Bronchial epithelial cell (primary cell): ENCODE measurements at places on chromosomes 2 and 18.

DNA sequence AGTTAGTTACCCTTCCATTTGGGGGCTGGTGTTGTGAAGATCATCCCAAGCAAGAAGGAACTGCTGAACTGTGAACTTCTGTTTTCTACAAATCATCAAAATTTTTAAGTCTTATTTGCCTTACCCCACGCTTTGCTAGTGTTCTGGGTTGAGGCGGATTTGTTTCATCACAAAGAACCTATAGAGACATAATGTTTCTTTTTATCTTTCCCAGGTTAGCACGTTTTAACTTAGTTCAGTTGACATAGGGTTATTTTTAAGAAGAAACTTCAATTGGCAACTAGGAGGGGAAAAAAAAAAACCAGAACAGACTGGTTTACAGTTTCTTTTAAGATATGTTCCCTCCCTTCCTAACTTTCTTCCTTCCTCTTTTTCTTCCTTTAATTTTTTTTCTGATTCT lies 31.1 kb upstream of the CERS6 start:
- DNase-seq: no peak

- no peak for DNase-seq
Measured at GRCh38 chr2:108926561-108927380, 62.2 kb downstream of the EDAR start.

DNA sequence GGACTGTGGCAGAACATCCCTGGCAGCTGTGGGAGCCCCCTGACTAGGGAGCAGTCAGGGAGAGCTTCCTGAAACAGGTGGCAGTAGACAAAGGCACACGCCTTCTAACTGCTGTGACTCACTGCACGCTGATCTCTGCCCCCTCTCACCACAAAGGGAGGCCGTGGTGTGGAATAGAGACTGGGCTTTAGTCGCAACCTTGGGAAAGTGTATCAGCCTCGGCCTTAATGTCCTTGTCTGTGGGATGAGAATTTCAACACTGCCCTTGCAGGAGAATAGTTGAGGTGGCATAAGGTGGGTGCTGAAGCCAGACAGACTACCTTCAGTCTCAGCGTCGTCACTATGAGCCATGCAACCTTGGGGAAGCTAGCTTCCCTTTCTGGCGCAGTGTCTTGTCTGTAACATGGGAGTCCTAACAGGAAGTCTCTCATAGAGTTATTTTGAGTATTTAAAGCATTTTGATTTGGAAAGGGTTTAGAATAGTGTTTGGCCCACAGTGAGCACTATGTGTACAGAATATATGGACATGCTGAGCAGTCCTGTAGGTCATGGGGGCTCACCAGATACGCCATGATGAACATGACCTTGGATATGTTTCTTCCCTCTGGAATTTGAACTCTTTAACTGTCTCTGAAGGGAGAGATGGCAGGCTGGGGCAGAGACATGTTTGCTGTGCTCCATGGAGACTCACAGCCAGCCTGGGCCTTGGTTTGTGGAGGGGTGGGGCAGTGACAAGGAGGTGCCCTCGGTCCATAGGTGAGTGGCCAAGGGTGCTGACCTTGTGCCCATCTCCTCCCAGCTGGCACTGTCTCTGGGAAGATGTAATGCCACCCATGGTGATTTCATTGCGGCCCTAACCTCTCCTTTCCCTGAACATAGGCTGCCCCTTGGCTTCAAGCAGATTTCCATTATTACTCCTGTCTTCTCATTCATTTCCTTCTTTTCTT lies 29.5 kb upstream of the SMAD7 start:
- no peak for DNase-seq

- no peak for DNase-seq
Measured at GRCh38 chr2:181268174-181268867, 188.9 kb upstream of the ITGA4 start.

- peak; percentile 68 for DNase-seq
Measured at GRCh38 chr18:32552421-32553030, 81.8 kb upstream of the GAREM1 start.

- DNase-seq: peak; percentile 33
Measured at GRCh38 chr2:64327510-64328414, 126.2 kb upstream of the LGALSL start.

DNA sequence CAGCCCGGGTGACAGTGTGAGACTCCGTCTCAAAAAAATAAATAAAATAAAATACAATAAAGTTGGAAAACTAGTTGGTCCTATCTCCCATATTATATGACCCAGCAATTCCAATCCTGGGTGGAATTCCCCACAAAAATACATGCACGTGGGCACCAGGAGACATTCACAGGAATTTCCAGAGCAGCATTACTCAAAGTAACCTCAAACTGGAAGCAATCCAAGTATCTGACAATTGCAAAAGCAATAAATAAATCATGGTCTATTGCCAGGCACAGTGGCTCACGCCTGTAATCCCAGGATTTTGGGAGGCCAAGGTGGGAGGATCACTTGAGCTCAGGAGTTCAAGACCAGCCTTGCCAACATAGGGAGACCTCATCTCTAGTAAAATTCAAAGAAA lies 101.2 kb upstream of the MAP4K4 start:
- DNase-seq: peak; percentile 50

DNA sequence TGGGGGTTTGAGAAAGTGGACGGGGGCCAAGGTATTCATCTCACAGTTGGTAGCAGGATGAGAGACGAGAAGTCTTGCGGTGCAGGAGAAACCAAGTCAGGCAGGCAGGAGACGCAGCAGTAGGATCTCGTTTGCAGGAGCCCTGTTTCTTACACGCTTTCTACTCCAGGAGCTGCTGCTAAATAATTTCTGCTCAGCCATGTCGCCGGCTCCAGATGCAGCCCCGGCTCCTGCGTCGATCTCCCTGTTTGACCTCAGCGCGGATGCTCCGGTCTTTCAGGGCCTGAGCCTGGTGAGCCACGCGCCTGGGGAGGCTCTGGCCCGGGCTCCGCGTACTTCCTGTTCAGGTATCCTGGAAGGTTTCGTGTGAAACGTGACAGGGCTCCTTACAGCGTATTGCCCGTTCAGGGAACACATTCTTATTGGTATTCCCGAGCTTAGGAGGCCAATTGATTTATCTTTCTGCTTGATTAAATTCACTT lies 494 bp downstream of the ANKZF1 start:
- DNase-seq: peak; percentile 55

DNA sequence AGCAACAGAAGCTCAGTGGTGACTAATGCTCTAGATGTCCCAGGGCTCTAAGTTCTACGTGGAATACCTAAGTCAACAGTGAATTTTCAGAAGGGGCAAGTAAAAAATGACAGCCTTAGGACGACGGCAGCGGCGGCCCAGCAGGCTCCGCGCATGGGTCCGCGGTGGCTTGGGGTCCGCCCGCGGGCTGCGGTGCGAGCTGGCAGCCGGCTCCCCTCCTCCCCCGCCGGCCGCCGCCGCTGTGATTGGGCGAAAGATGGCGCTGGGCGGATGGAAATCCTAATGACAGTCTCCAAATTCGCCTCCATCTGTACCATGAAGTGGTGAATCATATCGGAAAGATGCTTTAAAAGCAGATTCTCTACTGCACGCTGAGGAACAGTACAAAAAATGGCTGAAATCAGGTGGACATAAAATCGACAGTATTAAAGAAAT lies 74.7 kb downstream of the HNRNPLL start:
- DNase-seq: peak; percentile 43

GRCh38 chr2:45808294-45808800 lies 156.9 kb downstream of the PRKCE start:
- no peak for DNase-seq

GRCh38 chr2:159926695-159927094 lies 128.7 kb upstream of the CD302 start:
- DNase-seq: no peak

GRCh38 chr2:230658877-230659652 lies 53.6 kb upstream of the CAB39 start:
- no peak for DNase-seq

DNA sequence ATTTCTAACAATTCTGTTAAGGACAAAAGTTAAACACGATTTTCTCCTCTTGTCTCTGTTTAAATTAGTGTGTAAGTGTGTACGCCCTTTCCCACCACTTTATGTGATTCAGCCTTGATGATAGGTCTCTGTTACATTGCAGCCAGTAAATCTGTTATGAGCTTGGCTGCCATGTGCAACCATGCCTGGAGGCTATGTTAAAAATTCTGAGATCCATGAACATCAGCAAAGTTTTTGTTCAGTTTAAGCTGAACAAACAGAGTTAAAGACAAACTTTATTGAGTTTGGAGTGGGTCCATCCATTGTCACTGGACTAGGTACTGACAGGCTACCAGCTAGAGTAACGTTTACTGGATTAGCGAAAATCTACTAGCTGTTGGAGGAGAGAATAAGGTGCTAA lies 110.4 kb downstream of the NCKAP5 start:
- DNase-seq: peak; percentile 49

GRCh38 chr2:238240757-238241711 lies 1.2 kb upstream of the HES6 start:
- DNase-seq: no peak

DNA sequence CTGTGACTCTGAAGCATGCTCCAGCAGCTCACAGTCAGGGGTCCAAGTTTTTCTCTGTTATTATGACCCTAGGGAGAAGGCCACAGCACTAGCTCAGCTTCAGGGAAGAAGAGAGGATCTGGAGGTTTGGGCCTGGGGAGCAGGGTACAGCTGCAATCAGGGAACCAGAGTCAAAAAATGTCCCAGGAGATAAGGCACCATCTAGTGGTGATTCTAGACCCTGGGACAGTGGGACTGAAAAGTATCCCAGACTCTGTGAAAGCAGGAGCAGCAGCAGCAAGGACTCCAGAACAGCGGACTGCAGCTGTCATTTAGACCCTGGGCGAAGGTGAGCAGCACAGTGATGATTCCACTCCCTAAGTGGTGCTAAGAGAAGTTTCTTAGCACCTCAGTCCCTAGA lies 278.4 kb upstream of the DDX18 start:
- no peak for DNase-seq

- no peak for DNase-seq
Measured at GRCh38 chr2:24762518-24762917, 30.7 kb downstream of the PTRHD1 start.

DNA sequence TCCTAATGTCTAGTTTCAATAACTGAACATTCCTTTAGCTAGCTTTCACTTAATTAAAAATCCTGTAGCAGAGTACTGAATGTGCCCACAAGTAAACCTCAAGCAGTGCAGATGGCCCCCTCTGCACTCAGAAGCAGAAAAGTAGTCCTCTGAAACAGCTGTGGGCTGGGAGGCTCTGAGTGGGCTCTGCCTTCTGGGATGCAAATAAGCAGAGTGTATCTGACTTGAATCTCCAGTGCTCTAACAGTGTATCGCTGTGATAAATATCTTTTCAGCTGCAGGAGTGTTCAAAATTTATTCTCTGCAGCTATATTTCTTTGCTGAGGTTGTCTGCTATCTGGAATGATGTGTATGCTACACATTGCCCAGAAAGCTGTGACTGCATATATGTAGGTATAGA lies 44.8 kb upstream of the SYT4 start:
- DNase-seq: no peak

- no peak for DNase-seq
Measured at GRCh38 chr2:237966250-237966564, 607 bp upstream of the UBE2F start.

DNA sequence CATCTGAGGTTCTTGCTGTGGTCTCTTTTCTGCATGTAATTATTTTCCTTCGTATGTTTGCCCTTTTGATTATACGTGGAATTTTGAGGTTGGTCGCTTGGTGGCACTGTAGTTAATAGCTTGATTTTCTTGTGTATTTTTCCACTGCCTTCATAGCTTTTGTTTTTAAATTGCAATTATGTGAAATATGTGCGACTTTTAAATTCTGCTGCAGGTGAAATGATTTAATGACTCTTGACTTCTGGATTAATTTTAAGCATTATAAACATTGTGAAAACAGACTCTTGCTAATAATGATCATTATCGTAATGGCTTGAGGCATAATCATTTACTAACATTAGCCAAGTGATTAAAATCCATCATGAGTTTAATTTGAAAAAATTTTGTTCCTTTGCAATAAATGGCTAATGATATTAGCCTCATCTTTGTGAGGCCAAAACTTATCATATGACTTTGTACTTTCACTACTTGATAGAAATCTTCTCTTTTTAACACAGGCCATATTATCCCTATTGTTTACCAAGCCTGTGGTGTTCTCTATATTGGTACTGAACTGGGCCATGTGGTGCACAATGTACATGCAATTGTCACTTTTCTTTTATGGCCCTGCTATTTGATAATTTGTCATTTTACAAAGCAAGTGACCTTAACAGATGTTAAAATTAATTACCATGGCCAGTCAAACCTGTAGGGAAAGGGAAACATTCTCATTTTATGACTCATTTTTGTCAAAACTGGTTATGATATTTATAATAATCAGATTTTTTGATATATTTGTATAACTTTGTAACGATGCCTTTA lies 62.8 kb upstream of the NEUROD1 start:
- DNase-seq: peak; percentile 61

GRCh38 chr2:202377207-202377761 lies 1.2 kb downstream of the BMPR2 start:
- DNase-seq: no peak

- no peak for DNase-seq
Measured at GRCh38 chr2:162749994-162750393, 88.6 kb downstream of the KCNH7 start.

- DNase-seq: no peak
Measured at GRCh38 chr2:213868526-213868925, 542.3 kb upstream of the VWC2L start.

DNA sequence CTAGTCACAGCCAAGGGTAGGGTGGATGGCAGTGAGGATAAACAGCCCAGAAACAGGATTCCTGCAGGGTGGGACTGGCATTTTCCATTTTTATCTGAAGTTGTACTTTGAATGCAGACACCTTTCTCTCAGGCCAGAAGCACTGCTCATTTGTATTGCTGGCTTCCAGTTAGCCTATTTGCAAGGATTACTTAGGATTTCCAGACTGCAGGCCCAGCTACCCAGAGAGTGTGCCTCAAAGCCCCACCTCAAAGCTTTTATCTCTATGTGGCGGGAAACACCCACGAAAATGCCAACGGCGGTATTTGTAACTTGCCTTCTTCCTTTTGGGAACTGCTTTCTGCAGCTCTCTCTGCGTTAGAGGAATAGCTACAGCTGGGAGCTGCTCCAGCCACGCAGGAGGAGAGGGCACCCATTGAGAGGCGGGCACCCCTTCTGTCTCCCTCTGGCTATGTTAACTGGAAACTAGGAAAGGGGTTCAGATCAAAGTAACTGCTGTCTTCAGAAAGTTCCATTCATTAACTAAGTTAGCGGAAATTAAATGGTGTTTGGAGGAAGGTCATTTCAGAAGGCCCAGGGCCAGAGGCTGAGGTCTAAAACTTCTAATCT lies 144.9 kb downstream of the TGIF1 start:
- peak; percentile 64 for DNase-seq

DNA sequence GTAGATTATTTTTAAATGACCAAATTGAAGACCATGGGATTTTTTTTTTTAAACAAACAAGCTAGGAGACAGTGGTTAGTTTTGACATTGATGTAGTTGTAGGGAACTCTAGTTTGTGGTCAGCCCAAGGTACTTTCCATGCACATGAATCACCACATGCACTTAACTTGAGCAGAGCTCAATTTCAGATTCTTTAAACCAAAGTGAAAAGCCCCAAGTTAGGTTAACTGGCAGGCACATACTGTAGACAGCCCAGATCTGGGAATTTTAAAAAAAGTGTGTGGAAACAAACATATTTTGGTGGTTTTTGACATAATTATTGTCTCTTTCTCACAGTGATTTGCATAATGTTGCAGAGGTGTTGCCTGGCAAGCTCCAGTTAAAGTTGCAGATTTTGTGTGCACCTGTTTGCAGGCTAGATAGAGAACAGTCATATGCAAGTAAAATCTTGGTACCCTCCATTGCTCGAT lies 88.4 kb downstream of the BCL2L11 start:
- peak; percentile 61 for DNase-seq
